ENCODE measurements at places on chromosomes 5 and 9.

DNA sequence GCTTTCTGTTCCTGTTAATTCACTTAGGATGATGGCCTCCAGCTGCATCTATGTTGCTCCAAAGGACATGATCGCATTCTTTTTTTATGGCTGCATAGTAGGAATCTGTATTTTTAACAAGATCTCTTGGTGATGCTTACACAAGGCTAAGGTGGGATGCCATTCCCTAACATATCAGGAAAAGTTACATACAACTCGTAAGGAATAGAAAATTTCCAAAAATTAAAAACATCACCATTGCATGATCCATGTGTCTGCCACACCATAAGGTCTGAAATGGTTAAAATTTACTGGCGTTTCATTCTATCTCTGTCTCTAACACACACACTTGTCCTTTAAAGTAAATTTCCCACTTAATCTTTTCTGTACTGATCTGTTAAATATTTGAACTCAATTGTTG, 608.4 kb downstream of the PRELID2 start:
- no peak for DNase-seq

DNA sequence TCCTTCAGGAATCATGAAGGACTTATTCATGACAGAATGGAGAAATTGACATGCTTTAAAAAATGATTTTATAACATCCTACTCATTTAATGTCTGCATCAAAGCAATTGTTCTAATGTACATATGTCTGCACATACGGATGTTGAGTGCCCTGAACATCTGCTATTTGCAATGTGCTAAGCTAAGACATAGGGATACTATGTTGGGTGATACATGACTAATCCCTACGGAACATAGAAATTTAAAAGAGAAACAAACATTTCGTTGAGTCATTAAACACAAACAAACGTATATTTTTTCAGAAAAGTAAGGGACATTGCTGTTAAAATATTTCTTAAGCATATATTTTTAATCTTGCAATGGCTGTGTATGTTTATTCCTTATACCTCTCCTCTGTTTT, 686.5 kb upstream of the ADAMTS16 start:
- no peak for DNase-seq

GRCh38 chr9:132459661-132460060, 49.6 kb downstream of the CFAP77 start:
- DNase-seq: no peak

GRCh38 chr5:125484742-125485641, 738.6 kb upstream of the ZNF608 start:
- DNase-seq: no peak

- no peak for DNase-seq
These were observed 253.4 kb downstream of the TRPM3 start for GRCh38 chr9:70868041-70868440.

DNA sequence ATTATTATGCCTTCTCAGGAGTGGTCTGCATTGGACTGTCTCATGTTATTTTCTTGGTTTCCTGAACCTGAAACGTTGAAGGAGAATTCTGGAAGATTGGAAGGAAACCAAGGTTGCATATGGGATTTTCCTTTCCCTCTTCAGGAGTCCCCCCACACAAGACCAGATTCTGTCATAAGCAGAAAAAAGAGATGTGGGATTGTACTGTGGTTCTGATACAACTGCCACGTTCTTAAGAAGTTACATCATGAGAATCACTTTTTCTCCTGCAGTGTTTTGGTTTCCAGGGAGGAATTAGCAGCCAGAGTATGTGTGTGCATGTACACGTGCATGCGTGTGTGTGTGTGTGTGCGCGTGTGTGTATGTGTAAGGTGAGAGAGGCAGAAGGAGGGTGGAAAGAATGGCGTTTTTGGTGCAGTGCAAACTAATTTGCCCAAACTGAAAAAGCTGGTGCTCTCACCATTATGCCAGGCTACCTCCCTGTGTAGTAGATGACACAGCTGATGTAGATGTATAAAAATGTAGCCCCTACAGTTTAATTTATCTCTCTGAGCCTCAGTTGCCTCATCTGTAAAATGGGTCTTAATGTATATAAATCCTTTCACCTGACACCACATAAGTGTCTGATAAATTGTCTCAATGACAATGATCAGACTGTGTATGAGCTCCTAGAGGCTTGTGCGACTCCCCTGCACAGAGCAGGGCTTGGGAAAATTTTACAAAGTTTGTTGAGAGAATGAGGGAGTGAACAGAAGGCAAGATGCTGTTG, 38.6 kb downstream of the RALGPS1 start:
- DNase-seq: no peak

DNA sequence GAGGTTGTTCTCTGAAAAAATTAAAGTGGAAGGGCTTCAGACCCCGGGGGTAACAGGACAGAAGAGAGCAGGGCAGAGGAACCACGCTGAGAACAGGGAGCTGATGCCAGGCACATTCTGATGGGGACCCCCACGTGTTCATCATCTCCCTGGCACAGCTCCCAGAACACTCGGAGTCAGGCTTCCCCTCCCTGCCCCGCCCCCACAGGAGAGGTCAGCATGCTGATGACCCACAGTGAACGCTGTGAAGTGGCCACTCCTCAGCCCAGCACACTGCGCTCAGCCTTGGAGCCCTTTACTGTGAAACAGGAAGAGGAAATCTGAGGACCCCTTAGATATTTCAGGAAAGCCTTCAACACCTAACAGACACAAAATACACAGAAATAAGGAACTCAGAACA, 16.4 kb downstream of the RETREG1 start:
- no peak for DNase-seq

GRCh38 chr5:168001318-168001717, 290.1 kb upstream of the WWC1 start:
- no peak for DNase-seq

GRCh38 chr5:96172436-96172835, 210.8 kb upstream of the ELL2 start:
- no peak for DNase-seq

DNA sequence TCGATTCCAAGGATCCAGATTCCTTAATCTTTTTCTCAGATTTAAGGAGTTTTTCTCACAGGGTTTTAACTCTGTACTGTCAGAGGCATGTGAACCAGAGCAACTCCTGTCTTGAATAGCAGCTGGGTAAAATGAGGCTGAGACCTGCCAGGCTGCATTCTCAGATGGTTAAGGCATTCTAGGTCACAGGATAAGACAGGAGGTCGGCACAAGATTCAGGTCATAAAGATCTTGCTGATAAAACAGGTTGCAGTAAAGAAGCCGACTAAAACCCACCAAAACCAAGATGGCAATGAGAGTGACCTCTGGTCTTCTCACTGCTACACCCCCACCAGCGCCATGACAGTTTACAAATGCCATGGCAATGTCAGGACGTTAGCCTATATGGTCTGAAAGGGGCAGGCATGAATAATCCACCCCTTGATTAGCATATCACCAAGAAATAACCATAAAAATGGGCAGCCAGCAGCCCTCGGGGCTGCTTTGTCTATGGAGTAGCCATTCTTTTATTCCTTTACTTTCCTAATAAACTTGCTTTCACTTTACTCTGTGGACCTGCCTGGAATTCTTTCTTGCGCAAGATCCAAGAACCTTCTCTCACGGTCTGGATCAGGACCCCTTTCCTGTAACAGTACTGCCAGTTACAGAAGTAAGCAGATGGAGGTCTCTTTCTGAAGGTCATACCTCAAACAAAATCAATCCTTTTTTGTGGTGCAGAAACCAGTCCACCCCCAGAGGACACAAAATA, 87.1 kb downstream of the SLC38A9 start:
- DNase-seq: no peak

DNA sequence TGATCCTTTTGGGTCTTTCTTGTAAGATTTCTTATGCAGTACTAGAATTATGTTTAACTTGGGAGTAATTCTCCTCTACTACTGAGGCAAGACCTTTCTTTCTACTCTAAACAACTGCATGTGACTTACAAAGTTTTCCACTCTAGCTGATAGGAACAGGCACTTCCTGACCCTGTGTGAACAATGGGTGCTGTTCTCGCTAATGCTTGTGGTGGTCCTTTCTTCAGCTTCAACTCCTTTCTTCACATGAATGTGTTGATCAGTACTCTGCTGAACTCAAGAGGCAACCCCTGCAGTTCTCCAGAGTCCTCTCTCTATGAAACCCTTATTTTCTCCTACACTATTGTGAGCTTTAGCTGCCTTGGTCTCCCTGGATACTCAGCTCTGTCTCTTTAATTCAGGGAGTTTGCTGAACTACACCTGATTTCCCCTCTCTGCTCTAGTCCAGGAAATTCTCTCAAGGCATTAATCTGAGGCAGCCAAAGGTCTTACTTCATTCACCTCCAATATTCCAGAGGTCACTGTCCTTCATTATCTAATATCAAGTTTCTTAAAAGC, 484.6 kb upstream of the PIK3R1 start:
- no peak for DNase-seq

GRCh38 chr9:8579661-8580060, 780.1 kb upstream of the DMAC1 start:
- no peak for DNase-seq

GRCh38 chr9:22028394-22028793, 19.3 kb upstream of the CDKN2B start:
- DNase-seq: no peak

- no peak for DNase-seq
These were observed 14.2 kb upstream of the PPP1R2B start for GRCh38 chr5:156835905-156836304.

- no peak for DNase-seq
These were observed 178.0 kb downstream of the FSTL4 start for GRCh38 chr5:133434336-133434735.

GRCh38 chr5:76283670-76284069, 119.4 kb upstream of the IQGAP2 start:
- DNase-seq: no peak

GRCh38 chr9:93826209-93826608, 128.9 kb downstream of the BARX1 start:
- peak; percentile 66 for DNase-seq

GRCh38 chr5:112346411-112347044, 72.5 kb downstream of the EPB41L4A start:
- no peak for DNase-seq

DNA sequence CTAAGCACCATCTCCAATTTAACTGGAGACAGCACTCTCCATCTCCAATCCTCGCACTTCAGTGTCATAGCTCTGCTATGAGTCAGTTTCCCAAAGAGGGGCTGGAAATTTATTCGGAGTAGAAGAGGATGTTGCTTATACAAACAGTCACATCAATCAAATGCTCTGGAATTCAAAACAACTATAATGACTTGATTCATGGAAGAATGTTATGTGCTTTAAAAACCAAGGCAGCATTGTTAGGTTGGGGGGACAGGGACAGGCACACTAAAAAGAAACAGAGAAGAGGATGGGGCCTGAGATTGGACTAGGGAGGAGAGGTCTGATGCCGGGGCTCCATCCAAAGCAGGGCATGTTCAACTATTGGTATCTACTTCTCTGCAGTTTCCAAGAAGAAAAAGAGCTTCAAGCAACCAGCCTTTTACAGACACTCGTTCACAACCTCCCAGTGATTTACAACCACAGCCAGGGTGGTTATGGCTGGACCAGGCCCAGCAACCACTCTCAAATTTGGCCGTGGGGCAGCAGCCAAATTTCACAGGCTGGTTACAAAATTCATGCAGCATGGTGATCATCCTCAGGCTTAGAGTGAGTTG, 117.5 kb upstream of the ZNF366 start:
- no peak for DNase-seq

DNA sequence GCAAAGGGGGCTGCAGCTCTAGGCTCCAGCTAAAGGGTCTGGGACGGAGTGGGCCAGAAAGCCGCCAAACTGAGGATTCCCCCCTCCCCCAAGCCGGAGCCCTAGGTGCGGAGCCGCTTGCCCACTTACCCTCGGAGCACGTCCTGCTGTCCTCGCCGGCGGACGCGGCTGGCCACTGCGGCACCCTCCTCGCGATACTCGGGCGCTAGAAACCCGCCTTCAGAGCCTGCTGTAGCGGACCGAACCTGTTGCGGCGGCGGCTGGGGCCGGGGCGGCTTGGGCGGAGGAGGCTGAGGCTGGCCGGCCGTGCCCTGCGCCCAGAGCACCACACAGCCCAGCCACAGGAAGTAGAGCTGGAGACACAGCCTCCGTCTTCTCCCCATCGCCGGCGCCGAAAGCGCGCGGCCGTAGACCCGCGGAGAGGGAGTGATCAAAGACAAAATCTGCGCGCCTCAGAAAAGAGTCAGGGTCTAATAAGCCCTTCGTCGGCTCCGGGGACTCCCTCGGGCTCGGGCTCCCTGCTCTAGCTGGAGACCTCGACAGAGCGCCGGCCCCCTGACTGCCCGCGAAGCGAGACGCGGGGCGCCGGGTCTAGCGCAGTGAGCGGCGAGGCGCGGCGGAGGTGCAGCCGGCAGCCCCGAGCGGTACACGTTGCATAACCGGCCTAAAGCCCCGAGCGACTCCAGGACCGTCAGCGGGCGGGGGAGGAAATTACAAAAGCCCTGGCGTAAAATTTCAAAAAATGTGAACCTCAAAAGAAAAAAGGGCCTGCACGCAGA, 635 bp downstream of the FBN2 start:
- DNase-seq: no peak

GRCh38 chr5:127343866-127344265, 53.3 kb downstream of the MEGF10 start:
- no peak for DNase-seq

DNA sequence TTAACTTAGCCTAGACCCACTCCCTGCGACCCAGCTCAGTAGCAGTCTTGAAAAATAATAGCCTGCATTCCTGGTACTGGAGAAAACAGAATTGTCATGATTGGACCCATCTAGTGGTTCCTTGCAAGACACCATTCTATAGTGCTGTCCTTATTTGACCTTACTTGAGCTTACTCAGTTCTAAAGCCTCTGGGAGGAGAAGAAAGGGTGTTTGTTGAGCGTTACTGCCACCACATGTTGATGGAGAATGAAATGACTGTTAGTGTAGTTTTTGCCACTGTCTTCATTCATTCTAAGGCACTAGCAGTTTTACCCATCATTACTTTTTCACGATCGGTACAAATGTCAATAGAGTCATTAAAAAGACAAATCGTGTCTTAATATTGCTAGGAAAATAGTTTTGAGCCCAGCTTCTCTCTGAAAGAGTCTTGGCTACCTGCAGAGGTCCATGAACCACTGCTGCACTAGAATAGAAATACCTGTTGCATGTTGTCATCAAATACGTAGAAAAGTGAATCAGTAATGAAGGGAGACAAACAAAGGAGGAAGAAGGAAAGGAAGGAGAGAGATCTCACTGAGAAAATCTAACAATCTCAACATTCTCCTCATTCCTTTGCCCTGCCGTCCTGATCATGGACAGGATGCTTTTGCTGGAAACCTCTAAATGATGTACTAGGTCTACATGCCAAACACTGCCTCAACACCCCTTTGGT, 96.0 kb downstream of the LIX1 start:
- no peak for DNase-seq

DNA sequence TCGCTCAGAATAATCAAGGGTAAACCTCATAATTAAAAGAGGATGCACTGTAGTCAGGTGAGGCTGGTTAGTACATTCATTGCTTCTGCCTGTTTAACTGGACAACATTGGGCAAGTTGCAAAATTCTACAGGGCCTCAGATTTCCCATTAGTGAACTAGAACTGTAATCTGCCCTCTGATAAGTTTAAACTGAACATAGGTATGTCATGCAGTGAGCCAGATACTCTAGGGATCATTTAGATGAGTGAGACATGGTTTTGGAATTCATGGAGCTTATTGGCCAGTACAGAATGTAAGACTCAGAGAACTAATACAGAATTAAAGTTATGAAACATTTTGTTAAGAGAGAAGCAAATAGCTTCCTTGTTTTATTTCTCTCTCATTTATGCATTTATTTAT, 35.9 kb downstream of the RNF44 start:
- DNase-seq: no peak
